ENCODE measurements at places on chromosomes 7 and 10. TPM values are rescaled to one million over a fixed set of nuclear protein-coding genes. Genes with fewer than 3 reads are reported as not detected.

The HOXA6 gene
- not detected for total RNA-seq

The GRID2IP gene
- total RNA-seq: 0.08 TPM

GRCh38 chr7:85407391-85407790 is 220.5 kb upstream of the SEMA3D start:
- no peaks in the 10 kb centered on the region for H3K27me3 ChIP-seq
- no peaks in the 10 kb centered on the region for H3K36me3 ChIP-seq
- H3K4me3 ChIP-seq: no peak overlapping the region
- DNase-seq: no peak
- H3K4me1 ChIP-seq: no peaks in the 10 kb centered on the region

GRCh38 chr10:80406204-80406603 is 2.1 kb upstream of the PRXL2A start:
- H3K36me3 ChIP-seq: no peaks in the 10 kb centered on the region
- no peaks in the 10 kb centered on the region for H3K27me3 ChIP-seq
- peaks cover 40% of the 10 kb centered on the region for H3K4me1 ChIP-seq
- peak overlapping the region; percentile 63 for H3K27ac ChIP-seq

GRCh38 chr10:79904671-79905321 is 44.1 kb downstream of the SFTPD start:
- H3K4me3 ChIP-seq: peak overlapping the region; percentile 67
- H3K27me3 ChIP-seq: no peaks in the 10 kb centered on the region
- peak overlapping the region; percentile 93 for H3K27ac ChIP-seq

- DNase-seq: no peak
- H3K27me3 ChIP-seq: no peaks in the 10 kb centered on the region
- H3K27ac ChIP-seq: no peak overlapping the region
- H3K36me3 ChIP-seq: no peaks in the 10 kb centered on the region
Observed at GRCh38 chr7:66047426-66047825, 28.2 kb upstream of the ASL start.

The AGMO gene
- total RNA-seq: 46.6 TPM

- no peaks in the 10 kb centered on the region for H3K4me1 ChIP-seq
- peak overlapping the region; percentile 54 for H3K27ac ChIP-seq
- H3K27me3 ChIP-seq: no peaks in the 10 kb centered on the region
- no peaks in the 10 kb centered on the region for H3K36me3 ChIP-seq
Observed at GRCh38 chr7:150992833-150993302, 2.1 kb downstream of the NOS3 start.

DNA sequence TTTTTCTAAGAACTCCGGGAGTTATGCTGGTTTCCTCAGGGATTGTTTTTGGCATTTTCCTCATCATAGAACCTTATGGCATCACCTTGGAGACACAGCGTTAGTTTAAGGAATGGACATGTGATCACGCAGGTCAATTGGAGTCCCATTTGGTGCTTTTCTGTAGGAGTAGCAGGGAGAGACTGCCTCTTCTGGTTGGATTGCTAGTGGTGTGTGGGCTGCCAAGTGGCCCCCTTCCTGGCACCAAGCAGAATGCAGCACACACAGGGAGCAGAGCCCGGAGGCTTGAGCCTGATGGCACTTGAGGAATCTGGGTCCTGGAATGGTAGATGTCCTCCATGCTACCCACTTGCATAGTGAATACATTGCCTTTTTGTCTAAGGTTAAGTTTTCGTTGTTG is 57.9 kb downstream of the SDK1 start:
- H3K4me1 ChIP-seq: no peaks in the 10 kb centered on the region
- H3K27me3 ChIP-seq: no peaks in the 10 kb centered on the region
- H3K36me3 ChIP-seq: no peaks in the 10 kb centered on the region
- H3K4me3 ChIP-seq: no peak overlapping the region
- DNase-seq: no peak

The WDFY4 gene
- 7.1 TPM for total RNA-seq

The NXPH1 gene
- total RNA-seq: not detected

DNA sequence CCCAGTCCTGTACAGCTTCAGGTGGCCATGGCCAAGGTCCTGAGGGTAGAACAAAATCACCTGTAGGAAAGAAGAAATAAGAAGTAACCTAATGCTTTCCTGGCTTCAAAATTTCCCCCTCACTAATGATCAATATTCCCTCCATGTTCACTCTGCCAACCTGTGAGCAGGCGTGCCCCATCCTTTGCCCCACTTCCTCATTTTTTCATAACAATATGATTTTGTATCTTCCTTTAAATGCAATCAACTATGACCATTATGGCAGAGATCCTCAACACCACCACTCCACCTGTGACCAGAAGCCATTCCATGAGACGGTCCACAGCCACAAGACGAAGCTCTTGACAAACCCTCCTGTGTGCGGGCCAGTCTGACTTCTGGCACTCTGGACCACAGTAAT is 7.0 kb downstream of the MSS51 start:
- H3K36me3 ChIP-seq: peaks cover 16% of the 10 kb centered on the region
- DNase-seq: no peak
- H3K27ac ChIP-seq: no peak overlapping the region
- no peak overlapping the region for H3K4me3 ChIP-seq
- H3K27me3 ChIP-seq: no peaks in the 10 kb centered on the region

The SFRP5 gene
- 3.6 TPM for total RNA-seq

The FRMD4A gene
- 17.1 TPM for total RNA-seq

The SEMA3D gene
- total RNA-seq: 1.1 TPM

DNA sequence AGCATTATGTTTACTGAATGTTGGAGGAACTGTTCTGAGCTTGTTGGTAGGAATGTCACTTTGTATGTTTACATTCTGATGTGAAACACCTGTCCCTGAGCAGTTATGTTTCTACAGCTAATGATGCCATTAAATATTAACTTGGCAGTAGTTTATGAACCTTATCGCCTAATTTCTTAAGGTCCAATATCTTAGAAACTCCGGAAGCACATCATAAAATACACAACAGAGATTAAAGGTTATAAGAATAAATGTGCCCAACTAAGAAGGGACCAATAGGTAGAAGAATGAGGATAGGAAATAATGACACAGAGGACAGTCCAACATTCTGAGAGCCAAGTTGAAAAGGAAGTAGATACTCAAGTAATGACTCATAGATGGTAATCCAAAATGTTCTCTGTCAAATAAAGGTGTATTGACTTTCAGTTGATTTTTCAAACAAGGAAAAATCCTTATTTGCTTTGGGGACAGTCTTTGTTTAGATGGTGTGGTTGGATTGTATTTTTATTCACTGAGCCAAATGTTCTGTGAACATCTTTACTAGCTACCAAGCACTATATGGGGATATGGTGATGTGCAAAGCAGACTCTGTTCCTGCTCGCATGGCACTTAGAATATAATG is 31.9 kb downstream of the LCOR start:
- H3K4me1 ChIP-seq: peaks cover 14% of the 10 kb centered on the region
- H3K36me3 ChIP-seq: no peaks in the 10 kb centered on the region
- H3K4me3 ChIP-seq: no peak overlapping the region
- no peaks in the 10 kb centered on the region for H3K27me3 ChIP-seq

Measured in liver (tissue), 10 donors.